A549 treated with DMSO at 1 μM for 4 hours (cell line): ENCODE measurements at places on chromosomes 3 and 15. TPM values are rescaled to one million over a fixed set of nuclear protein-coding genes. Genes with fewer than 3 reads are reported as not detected.

Gene PP2D1
- total RNA-seq: not detected in 5 replicates

Gene RBSN
- 10.5 to 11.8 TPM (median 11.2 TPM) in 5 replicates for total RNA-seq

Gene PCOLCE2
- 27.6 to 40.9 TPM (median 34.2 TPM) in 5 replicates for total RNA-seq

Gene KCNMB3
- 0.91 to 1.6 TPM (median 1.2 TPM) in 5 replicates for total RNA-seq

Gene ACTRT3
- 2.4 to 3.2 TPM (median 2.9 TPM) in 5 replicates for total RNA-seq

Gene ANKRD63
- total RNA-seq: 0.11 to 0.28 TPM (median 0.20 TPM) in 5 replicates

Gene ZIC4
- not detected in 5 replicates for total RNA-seq

Gene LRRC2
- 0.04 TPM in 1 of 5 replicates, not detected in the others for total RNA-seq

Gene NOX5
- 0.12 to 0.48 TPM (median 0.20 TPM) in 5 replicates for total RNA-seq

Gene NPAP1
- total RNA-seq: not detected in 5 replicates

Gene GPR15
- not detected in 5 replicates for total RNA-seq

Gene CCR8
- not detected in 5 replicates for total RNA-seq

Gene MGLL
- total RNA-seq: 60.0 to 73.4 TPM (median 65.8 TPM) in 5 replicates

Gene ACOX2
- 7.8 to 11.7 TPM (median 10.8 TPM) in 5 replicates for total RNA-seq

Gene GOLGA8G
- 0.04 TPM in 1 of 5 replicates, not detected in the others for total RNA-seq

Gene LTK
- 0.05 to 0.11 TPM (median 0.06 TPM) in 3 of 5 replicates, not detected in the others for total RNA-seq

Gene ZDHHC3
- total RNA-seq: 34.0 to 39.4 TPM (median 38.1 TPM) in 5 replicates

Gene PTPN23
- 19.0 to 24.8 TPM (median 21.8 TPM) in 5 replicates for total RNA-seq

Gene CBLB
- total RNA-seq: 9.9 to 14.5 TPM (median 13.0 TPM) in 5 replicates

Gene PLIN1
- 0.05 to 0.17 TPM (median 0.08 TPM) in 4 of 5 replicates, not detected in the other for total RNA-seq

Gene SEMA7A
- 2.9 to 4.6 TPM (median 3.4 TPM) in 5 replicates for total RNA-seq

Gene ALDH1L1
- 0.16 to 0.43 TPM (median 0.24 TPM) in 5 replicates for total RNA-seq

Gene PRR23C
- total RNA-seq: not detected in 5 replicates

Gene BHLHE40
- 99.8 to 115 TPM (median 111 TPM) in 5 replicates for total RNA-seq

Gene APOD
- 0.48 to 0.95 TPM (median 0.55 TPM) in 5 replicates for total RNA-seq

Gene PSTPIP1
- total RNA-seq: not detected in 5 replicates

Gene ASB7
- 10.3 to 14.0 TPM (median 12.9 TPM) in 5 replicates for total RNA-seq

Gene GCHFR
- total RNA-seq: 6.8 to 8.8 TPM (median 7.4 TPM) in 5 replicates

Gene RPL29
- total RNA-seq: 1,233 to 1,659 TPM (median 1,287 TPM) in 5 replicates

Gene PLCH1
- 1.0 to 1.6 TPM (median 1.2 TPM) in 5 replicates for total RNA-seq
